ENCODE measurements at places on chromosomes 6 and 20.

DNA sequence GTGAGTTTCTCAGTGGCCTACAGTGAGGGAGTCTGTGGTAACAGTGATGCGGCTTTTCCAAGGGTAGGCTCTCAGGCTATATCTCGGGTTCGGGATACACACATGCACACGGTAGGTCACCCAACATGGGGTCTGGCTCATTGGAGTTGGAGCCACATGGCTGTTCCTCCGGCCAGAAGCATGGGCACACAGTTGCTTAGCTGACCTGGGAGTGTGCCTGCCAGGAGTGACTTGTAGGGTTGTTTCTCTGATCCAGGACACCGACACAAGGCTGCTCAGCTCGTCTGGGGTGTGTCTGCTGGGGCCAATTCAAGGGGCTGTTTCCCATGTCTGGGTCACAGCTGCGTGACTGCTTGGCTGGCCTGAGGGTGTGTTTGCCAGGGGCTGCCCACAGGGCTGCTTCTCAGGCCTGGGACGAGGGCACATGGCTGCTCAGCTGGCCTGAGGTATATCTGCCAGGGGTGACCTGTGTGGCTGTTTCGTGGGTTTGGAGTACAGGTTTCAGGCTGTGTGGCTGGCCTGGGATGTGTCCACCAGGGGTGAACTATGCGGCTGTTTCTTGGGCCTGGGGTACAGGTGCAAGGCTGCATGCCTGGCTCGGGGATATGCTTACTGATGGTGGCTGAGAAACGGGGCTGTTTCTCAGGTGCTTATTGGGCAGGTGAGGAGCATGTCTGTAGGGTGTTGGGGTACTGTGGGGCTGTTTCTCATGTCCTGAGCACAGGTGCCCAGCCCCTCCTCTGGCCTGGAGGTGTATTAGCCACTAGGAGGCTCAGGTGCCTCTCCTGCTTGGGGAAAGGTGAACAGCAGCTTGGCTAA, 15.2 kb downstream of the KIF25 start:
- no peak for DNase-seq

- no peak for DNase-seq
These were observed 54.9 kb downstream of the PRR18 start for GRCh38 chr6:166253281-166253681.

- DNase-seq: no peak
These were observed 30.6 kb downstream of the ARID1B start for GRCh38 chr6:156807795-156808194.

- DNase-seq: no peak
These were observed 272.3 kb downstream of the KHDC1L start for GRCh38 chr6:72952808-72953630.

DNA sequence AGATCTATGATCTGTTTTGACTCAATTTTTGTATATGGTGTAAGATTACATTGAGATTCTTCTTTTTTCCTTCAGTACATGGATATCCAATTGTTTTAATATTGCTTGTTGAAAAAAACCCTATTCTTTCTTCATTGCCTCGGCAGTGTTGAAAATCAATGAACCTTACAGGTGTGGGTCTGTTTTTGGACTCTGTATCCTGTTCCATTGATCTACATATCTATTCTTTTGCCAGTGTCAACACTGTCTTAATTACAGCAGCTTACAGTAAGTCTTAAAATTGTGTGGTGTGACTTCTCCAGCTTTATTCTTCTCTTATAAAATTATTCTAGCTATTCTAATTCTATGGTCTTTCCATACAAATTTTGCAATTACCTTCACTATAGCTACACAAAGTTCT, 81.8 kb upstream of the KCNK16 start:
- DNase-seq: no peak

- DNase-seq: no peak
These were observed 147.1 kb downstream of the MRPL14 start for GRCh38 chr6:43980004-43980795.

DNA sequence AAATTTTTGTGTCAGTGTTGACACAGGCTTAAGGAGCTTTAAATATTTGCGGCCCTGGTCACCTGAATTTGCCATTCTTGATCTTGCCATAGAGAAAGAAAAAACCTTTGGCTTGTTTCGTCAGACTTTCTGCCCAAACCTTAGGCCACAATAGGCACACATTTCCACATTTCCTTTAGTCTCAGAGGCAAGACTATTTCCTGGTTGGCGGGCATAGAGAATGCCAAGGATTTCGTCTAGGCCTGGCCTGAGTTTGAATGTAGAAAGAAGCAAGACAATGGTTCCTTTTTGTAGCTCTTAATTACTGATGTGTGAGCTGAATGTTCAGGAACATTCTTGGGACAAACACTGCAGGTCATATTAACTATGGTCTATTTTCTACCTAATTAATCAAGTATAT, 108.1 kb downstream of the TRMT11 start:
- DNase-seq: no peak

DNA sequence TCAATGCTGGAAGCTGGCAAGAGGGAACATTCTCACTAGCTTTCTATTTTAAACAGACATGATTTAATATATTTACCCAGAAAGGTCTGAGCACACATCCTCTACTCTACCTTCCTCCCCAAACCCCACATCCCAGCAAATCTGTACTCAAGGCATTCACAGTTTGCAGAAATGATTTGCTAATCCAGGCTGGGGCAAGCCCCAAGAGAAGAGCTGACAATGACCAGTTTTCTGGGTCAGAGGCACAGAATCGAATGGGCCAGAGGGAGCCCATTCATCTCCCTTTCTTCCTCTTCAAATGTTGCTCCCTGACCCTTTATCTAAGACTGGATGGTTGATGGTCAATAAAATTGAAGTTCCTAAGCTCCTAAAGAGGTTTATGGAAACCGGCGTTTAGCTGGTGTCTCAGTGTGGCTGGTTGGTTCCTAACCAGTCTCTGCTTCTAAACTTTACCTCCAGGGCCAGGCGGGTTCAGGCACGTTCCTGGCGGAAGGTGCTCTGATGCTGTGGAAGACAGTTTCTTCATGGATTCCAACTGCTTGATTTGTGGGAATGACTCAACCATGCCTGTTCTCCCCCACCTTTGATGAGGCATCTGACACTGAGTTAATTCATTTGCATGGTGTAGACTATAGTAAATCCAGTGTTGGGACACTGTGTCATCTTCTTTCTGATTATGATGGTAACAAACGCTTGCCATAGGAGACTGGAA, 96.4 kb upstream of the IYD start:
- no peak for DNase-seq

DNA sequence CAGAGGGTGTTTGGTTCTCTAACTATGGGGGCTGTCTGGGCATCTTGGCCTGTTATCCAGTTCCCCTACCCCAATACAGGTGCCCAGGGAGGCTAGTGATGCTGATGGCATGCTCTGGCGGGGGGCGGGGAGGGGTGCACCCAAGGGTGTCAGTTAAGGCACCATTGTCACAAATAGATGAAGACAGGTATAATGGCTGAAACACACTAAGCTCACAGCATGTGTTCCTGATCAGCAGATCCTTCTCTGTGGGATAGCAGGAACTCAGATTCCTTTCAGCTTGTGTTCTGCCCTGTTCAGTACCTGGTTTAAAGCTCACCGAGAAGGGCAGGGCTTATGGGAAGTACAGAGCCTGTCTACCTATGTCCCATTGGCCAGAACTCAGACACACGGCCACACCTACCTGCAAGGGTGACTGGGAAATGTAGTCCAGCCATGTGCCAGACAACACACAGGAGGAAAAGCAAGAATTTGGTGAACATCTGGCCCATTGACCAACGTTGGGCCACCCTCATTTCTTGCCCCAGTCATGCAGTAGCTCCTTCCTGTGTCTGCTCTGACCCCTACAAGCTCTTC, 3.4 kb upstream of the RSPO4 start:
- DNase-seq: peak; percentile 22

DNA sequence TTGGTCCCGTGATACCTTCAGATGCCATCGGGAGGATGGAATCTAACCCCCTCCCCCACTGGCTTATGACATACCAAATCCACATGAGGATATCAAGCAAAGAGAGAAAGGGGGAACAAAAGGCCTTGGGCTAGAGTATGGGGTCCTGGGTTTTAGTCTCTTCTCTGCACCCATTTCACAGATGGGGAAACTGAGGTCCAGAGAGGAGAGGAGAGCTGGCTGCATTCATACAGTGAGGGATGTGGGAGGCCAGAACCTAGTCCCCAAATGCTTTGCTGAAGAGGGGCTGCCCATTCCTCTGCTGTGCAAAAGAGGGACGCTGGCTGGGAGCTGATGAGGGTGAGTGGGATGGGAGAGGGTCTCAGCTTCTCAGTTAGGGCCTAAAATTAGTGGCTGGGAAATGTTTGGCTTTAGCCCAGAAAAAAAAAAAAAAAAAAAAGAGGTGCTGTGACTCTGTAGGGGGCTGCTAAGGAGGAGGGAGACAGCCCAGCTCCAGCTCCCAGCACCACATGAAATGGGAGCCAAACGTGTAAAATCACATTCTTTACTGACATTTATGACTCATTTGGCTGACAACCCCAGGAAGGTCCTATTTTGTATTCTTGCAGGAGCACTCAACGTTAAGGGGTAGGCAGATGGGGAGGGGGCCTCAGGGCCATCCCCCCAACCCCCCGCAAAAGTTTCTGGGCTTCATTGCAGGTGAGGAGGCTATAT, 11.9 kb downstream of the XKR7 start:
- DNase-seq: no peak

- no peak for DNase-seq
These were observed 544.9 kb upstream of the CITED2 start for GRCh38 chr6:139919107-139920026.

DNA sequence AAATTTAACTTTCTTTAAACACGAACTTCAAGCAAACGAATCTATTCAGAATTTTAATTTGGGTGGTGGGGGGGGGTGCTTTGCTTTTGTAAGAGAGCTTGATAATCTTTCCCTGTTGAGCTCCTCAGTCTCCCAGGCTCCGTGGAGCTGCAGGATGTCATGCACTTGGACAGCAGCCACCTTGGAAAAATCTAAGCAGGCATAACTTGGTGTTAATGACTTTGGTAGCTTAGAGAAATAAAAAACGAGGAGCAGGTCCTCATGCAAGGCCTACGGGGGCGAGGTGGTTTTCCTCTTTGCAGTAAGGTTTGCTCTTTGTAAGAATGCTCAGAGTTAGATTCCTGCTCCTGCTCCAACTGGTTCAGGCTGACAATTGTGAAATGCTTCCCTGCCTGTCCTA, 102.3 kb downstream of the EDN1 start:
- DNase-seq: no peak

DNA sequence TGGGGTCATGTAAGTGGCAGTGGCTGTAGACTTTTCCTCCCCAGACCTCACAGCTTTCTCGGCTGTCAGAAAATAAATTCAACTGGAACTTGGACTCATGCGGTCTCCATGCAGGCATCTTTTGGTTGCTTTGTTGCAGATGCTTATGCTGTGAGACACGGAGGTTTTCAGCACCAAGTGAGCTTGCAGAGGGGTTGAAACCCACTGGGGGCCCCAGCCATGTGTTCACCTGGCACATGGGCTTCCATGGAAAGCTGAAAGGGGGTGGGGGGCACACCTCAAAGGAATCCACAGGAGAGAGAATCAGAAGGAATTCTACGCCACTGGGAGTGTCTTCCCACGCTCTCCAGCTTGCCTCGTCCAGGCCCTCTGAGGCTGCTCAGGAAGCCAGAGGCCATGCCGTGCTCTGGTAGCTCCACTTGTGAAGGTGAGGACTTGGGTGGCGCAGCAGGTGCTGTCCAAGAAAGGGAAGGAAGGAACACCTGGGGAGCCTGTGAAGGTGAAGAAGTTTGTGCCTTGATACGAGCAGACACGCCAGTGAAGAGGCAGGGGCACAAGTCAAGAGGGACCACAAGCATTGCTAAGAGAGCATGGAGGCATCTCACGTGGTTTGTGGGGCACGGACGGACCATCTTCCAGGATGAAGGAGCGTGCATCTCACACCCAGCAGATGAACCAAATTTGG, 134.3 kb upstream of the PMEPA1 start:
- DNase-seq: no peak

GRCh38 chr6:75855052-75855451, 106.0 kb downstream of the MYO6 start:
- no peak for DNase-seq

DNA sequence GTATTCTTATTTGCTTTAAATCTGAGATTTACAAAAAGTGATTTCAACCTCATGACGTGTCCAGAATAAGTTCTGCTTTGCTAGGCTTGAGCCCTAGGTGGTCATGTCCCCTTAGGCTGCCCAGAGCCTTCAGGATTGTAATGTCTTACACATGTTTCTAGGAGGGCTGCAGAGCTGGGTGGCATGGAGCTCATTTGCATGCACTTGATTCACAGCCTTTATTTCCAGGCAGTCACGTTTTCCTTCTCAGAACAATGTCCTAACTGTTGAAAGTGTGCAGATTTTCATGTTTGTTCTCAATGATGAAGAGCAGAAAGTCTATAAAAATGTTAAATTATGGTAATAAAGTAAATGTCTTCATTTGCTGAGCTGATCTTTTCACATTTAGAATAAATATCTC, 448.6 kb upstream of the SOX4 start:
- no peak for DNase-seq

DNA sequence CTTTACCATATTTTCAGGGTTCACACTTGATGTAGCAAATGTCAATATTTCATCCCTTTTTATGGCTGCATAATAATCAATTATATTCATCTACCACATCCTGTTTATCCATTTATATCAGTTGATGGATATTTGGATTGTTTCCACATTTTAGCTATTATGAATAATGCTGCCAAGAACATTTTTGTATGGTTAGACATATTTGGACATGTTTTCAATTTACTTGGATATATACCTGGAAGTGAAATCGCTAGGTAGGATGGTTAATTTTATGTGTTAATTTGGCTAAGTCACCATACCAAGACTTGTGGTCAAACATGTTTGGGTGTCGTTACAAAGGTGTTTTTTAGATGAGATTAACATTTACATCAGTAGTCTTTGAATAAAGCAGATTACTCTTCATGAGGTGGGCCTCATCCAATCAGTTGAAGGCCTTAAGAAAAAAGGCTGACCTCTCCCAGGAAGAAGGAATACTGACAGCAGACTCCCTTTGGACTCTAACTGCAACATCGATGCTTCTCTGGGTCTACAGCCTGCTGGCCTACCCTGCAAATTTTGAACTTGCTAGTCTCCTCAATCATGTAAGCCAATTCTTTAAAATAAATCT, 196.5 kb downstream of the BACH2 start:
- DNase-seq: no peak

- DNase-seq: no peak
These were observed 84.7 kb downstream of the UST start for GRCh38 chr6:148831531-148831930.

GRCh38 chr6:67889682-67889995, 745.4 kb upstream of the ADGRB3 start:
- no peak for DNase-seq

GRCh38 chr6:99980741-99981140, 13.3 kb downstream of the MCHR2 start:
- DNase-seq: no peak
